Activated effector memory CD4-positive, alpha-beta T cell treated with anti-CD3 and anti-CD28 coated beads, Interleukin-2, amount 50 U/mL, for 16 hours (primary cell): ENCODE measurements at places on chromosomes 5 and 9.

- peak; percentile 57 for DNase-seq
Observed at GRCh38 chr9:128155736-128156500, 4.1 kb upstream of the BBLN start.

- no peak for DNase-seq
Observed at GRCh38 chr5:132049093-132049492, 11.4 kb upstream of the IL3 start.

DNA sequence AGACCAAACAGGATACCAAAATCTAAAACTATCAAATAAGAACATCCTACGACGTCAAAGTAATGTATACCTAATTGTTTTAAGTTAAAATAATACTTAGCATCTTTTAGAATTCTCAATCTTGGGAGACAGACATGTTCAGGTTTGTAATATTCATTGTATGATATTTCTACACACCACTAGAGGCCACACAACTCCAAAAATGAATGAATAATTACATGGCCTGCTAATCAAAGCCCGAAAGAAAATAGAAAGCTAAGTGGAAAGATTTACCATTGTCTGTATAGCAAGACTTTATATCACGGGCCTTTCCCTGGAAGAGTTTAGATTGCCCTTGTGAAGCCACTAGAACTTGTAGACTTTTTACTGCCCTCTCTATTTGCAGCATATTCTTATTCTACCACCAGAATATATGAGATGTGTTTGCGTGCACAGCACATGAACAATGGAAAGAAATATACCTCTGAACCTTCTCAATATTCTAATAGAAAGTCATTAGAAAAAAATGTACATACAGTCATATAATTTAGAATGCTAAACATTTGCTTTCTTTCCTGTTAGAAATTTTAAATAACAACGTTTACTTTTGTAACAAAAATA is 380.1 kb upstream of the NUDT12 start:
- no peak for DNase-seq

- DNase-seq, result no peak
Observed at GRCh38 chr5:88657136-88657535, 225.8 kb downstream of the MEF2C start.

DNA sequence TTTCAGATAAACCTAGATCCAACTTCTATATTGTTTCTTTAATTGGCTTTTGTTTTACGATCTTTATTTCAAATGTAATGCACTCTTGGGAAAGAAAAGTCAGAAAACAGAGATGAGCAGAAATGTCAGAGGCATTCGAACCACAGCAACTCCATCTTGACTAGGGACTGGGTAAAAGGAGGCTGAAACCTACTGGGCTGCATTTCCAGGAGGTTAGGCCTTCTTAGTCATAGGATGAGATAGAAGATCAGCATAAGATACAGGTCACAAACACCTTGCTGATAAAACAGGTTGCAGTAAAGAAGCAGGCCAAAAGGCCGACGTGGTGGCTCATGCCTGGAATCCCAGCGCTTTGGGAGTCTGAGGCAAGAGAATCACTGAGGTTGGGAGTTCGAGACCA is 30.5 kb upstream of the DAPK1 start:
- DNase-seq, result no peak

DNA sequence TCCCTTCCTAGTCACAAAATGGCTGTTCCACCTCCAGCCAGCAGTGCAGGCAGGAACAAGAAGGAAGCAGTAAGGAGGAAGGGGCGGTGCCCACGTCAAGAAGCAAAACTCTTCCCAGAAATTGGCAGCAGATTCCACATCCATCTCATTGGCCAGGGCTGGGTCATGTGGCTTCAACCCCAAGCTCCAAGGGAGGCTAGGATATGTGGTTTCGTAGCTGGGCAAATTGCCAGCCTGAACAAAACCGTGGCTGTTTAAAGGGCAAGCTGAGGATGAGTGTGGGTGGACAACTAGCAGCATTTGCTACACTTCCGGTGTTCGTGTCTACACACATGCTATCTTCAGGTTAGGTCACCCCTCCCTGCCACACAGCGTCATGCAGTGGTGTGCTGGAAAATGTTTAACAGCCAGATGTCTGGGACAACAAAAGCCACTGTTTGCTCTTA is 92.1 kb upstream of the MAP1B start:
- DNase-seq, result no peak

DNA sequence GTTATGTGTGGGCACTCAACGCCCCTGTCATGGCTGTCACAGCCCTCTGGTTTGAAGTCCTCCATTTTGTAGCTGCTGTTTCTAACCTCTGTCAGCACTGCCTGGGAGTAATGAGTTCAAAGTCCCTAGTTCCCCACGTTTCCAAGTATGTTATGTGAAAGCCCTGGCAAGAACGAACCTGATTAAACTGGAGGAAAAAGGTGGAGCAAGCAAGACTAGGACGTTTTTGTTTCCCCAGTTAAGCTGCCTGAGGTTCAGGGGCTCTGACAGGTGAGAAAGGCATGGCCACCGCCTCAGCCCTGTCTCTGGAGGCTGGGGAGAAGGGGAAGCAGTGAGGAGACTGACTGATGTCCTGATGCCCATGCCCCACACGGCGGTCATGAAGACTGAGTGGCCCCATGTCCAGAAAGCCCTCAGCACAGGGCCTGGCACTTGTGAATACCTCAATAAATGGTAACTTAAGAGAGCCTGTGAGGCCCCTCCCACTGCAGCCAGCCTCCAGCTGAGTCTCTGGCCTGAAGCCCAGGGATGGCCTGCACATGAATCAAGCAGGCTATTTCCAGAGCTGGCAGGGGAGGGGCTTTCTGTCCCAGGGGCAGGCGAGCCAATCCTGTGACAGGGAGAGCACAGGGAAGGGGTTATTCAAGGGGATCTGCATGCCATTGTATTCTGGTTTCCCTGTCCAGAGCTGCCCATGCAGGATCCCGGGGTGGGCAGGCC is 61.8 kb downstream of the PFDN1 start:
- no peak for DNase-seq

DNA sequence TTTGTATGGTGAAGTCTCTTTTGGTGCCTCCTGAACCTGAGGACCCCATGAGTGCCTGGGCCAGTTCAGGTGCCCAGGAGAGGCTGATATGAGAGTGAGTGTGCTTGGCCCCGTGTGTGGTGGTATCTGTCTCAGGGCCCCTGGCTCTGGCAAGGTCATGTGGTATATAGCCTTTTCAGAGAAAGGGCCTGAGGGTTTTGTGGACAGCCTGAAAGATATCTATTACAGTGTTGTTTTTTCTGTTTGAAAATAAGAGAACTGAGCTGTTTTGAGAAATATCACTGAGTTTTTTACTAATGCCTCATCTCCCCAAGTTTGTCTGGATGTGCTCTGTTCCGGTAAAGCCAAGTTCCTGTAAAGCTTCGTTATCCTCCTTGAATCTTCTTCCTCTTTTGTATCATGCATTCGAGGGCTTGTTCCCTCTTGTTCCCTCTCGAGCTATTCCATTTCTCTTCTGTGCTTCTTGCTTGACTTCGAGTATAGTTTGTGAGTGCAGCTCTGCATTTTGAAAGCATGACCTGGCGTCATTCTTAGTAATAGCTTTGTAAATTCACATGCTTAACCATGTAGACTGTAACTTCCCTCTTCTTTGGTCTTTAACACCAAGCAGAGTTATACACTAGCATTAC is 122.3 kb downstream of the MAST4 start:
- no peak for DNase-seq

DNA sequence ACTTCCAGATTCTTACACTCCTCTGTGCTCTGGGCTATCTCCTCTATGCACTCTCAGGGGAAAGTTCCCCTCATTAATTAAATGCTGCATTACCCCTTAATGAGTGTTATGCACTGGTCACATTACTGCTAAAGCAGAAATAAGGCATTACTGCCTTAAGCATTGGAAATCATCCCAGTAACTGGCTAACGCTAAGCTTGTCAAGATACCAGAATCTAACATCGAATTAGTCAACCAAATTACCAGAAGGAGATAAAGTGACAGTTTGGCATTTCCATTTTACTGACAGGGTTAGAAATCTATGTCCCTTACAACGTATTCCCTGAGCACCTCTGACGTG is 69.5 kb upstream of the FAM169A start:
- DNase-seq, result no peak

GRCh38 chr9:94903961-94904421 is 177.5 kb downstream of the AOPEP start:
- DNase-seq, result no peak

- DNase-seq, result no peak
Observed at GRCh38 chr5:538271-538771, 14.1 kb upstream of the SLC9A3 start.

DNA sequence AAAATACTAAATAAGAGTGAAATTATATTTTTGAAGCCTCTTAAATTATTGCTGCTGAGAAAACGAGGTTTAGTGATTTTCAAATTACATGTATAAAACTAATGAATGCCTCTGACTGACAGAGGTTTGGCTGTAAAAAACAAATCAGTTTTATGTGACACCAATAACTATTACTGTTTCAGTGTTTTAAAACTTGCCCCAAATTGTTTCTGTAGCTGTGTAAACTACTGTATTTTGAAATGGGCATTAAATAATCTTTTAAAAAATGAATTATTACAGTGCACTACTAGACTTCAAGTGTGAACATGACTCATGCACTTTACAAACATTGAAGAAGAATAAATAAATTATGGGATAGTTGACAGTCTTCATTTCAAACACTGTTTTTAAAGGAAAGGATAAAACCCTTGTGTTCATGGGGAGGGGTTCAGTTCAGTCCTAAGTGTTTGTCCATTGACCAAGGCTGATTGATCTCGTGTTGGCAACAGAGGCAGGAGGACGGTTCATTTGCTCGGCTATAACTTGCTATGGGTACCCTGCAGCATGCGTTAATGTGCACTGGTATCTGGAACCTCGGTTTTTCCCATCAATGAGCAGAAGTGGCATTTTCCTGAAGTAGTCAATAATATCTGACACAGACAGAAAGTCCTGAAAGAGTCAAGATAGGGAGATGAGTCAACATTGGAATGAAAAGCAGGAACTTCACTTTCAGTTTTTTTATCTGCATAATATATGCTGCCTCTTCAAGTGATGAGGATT is 15.6 kb downstream of the C5orf58 start:
- DNase-seq, result no peak

- DNase-seq, result no peak
Observed at GRCh38 chr5:98810206-98810605, 36.7 kb downstream of the RGMB start.

GRCh38 chr5:72477644-72478043 is 29.6 kb downstream of the ZNF366 start:
- no peak for DNase-seq

DNA sequence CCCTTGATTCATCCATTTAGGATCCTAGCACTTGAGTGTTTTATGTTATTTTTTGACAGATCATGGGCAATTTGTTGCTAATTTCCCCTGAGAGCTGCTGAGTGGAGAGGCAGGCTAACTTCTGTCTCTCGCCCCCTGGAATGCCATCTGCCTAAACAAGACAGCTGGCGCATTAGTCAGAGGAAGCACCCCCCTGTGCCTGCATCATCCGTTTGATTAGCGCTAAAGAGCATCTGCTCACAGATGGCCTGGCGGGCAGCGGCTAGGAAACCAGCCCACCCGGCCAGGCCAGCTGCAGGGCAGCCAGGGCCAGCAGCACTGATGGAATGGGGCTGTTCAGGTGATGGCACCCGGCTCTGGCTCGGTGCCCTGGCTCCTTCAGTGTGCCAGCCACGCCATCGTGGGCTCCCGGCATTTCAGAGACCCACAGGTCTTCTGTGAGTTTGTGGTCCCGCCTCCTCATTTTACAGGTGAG is 22.9 kb upstream of the ASS1 start:
- DNase-seq, result no peak

GRCh38 chr5:122730456-122730855 is 44.4 kb upstream of the SNX2 start:
- no peak for DNase-seq

DNA sequence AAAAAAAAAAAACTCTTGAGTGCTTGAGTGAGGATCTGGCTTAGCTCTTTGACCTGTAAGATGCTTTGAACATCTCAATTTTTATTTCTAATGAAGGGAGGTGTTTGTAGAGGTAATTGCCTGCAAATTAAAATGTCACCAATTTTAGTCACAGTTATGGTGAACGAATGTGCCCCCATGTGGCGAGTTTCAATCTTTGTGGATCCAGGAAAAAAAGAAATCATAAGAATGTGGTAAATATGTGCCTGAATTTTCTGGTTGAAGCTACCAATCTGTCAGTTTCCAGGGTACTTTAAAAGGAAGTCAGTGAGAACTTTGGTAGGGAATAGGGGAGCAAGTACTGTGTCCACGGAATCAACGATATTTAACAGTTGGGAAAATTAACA is 1772.4 kb upstream of the CDH9 start:
- no peak for DNase-seq

- no peak for DNase-seq
Observed at GRCh38 chr5:135188233-135188914, 154.3 kb upstream of the PITX1 start.

DNA sequence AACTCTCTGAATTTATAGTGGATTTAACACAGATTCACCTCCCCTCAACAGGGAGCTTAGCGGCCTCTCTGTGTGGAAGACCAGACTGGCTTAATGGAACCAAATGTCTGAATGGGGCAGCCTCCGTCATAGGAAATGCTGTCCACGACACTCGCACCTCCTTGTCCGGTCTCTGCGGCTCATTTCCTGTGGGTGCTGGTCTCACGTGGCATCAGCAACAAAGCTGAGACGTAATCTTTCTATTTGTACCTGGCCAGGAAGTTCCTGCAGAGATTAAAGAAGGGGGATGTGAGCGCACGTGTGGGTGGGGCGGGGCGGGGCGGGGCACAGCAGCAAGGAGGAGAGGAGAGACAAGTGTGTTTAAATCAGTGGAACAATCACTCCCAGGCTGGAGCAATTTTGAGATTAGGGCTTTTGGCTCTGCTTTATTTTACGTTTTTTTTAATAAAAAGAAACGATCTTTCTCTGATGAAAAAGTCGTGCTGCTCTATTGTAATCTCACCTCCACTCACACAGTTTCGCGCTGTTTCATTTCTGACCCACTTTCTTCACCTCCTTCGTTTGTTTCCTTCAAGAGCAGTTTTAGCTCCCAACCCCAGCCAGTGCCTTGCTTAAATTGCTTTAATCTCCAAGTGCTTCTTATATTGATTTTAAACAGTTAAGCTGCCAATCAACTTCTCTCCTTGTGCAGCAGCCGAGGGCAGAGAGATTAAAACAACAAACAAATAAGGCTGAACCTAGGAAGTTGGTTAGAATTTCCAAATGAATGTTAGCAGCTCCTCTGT is 132.2 kb upstream of the ASTN2 start:
- no peak for DNase-seq

GRCh38 chr5:139386050-139386438 is 2.9 kb upstream of the SLC23A1 start:
- DNase-seq, result no peak

GRCh38 chr9:99352826-99353225 is 130.7 kb downstream of the SEC61B start:
- DNase-seq, result no peak
